ENCODE measurements at places on chromosomes 5 and 9.

DNA sequence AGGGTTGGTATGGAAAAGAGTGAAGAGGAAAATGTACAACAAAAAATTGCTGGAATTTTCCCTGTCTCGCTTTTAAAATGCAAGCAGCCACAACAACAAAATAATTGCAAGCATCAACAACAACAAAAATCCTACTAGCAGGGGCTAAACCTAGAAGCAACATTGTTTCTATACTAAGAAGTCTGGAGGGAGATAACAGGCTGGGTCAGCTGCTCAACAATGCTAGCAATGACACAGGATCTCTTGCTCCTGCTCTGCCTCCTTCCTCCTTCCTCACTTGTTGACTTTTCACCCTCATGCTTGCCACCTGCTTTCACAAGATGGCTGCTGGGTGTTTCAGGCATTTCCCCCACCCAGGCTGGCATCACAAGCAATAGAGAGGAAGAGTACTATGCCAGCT, 7.6 kb upstream of the AOPEP start:
- no peak for DNase-seq

DNA sequence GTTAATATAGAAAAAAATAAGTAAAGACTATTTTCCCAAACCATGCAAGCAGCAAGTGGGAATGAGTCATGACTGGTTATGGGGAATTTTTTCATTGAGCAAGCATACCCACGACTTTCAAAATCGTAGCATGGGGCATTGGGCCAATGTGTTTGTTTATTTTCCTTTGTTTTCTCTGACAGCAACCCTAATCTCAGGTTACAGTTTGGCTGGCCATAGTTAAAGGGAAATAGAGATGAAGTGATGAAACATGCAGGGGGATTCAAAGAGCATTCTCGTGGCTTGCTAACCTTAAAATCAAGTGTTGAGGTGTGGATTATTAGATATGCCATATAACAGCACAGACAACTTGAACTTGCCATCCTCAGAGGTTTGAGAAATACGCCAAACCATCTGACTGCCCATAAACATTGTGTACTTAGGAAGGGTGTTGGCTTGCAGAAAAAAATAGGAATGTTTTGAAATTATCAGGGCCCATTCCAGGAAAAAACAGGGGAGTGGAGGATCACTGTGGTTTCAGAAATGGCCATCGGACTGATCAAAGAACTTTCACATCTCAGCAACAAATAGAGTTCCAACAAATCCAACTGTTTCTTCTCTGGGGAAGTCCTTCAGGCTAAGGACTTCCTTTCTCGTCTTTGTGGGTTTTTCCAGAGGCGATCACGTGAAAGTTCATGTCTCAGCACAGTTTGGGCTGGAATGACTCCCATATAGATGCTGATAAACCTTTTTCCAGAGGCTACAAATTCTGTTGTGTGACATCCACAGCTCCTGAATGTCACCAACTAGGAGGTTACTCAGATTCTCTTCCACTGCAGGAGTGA, 259.1 kb downstream of the SYK start:
- no peak for DNase-seq

DNA sequence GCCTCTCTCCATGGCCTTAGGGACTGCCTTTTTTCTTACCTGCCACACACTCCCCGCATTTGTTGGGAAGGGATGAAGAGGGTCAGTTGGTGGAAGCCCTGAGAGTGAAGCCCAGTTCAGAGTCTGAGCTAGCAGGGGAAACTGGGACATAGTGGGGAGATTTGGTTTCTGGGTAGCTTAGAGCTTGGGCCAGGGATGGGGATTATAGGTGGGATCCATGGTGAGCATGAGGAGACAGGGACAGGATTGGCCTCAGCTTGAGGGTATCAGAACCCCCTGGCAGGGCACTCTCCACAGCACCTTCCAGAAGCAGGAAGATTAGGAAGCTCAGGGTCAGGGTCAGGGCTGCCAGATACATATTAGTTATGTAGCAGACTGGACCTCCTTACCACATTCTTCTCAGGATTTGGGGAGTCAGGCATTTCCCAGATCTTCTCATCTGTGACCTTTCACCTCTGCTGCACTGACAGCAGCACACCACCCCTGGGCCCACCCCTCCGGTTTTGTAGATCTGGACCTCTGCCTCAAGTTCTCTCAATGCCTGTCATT, 17.9 kb downstream of the OR13J1 start:
- DNase-seq: no peak

GRCh38 chr5:4700069-4700468, 440.1 kb upstream of the ADAMTS16 start:
- DNase-seq: peak; percentile 17

GRCh38 chr9:100186356-100186755, 87.3 kb downstream of the INVS start:
- DNase-seq: no peak

DNA sequence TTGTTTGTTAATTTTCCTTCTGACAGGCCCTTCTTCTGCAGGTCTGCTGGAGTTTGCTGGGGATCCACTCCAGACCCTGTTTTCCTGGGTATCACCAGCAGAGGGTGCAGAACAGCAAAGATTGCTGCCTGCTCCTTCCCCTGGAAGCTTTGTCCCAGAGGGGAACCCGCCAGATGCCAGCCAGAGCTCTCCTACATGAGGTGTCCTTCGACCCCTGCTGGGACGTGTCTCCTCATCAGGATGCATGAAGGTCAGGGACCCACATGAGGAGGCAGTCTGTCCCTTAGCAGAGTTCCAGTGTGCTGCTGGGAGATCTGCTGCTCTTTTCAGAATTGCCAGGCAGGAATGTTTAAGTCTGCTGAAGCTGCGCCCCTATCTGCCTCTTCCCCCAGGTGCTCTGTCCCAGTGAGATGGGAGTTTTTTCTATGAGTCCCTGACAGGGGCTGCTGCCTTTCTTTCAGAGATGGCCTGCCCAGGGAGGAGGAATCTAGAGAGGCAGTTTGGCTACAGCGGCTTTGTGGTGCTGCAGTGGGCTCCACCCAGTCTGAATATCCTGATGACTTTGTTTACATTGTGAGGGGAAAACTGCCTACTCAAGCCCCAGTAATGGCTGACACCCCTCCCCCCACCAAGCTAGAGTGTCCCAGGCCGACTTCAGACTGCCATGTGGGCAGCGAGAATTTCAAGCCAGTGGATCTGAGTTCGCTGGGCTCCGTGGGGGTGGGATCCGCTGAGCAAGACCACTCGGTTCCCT, 772.0 kb upstream of the FAM174A start:
- no peak for DNase-seq

DNA sequence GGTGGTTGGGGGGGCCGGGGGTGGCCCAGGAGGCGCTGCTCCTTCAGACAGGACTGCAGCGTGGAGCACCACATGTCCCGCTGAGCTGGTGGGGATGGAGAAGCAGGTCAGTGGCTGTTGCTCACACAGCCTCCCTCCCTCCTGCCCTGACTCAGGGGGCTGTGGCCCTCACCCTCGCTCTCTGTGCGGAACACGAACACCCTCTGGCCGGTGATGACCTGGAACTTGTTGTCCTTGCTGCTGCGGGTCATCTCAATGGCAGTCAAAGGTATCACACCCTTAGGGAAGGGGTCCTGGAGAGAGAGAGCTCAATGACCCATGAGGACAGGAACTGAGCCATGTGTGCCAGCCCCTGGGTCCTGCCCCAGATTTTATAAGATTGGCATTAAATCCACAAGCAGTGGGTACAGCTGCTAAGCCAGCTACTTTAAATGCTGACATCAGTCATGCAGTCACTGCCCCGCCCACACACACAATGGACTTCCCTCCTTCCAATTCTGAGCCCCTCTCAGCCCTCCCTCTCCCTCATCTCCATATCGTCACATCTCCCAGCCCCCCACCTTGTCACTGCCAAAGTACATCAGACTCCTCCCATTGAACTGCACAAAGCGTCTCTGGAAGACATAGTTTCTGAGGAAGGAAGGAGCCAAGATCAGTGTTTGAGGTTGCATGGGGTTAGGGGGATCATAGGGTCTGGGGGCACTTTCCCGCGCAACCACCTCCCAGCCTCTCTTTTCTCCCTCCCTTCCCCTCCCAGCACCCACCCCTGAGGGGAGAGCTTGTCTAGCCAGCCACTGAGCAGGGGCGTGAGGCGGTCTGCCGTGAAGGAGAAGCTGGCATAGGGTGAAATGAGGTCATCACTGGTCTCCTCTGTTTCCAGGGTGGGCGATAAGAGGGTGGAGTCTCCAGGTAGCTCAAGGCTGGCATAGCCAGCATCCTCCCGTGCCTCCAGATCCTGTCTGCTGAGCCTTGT, 8.9 kb downstream of the ARAP3 start:
- no peak for DNase-seq

GRCh38 chr9:79917421-79917820, 345.7 kb downstream of the TLE4 start:
- DNase-seq: peak; percentile 12

GRCh38 chr5:172224996-172225395, 31.0 kb downstream of the EFCAB9 start:
- no peak for DNase-seq

GRCh38 chr5:26674846-26675245, 363.5 kb downstream of the CDH9 start:
- DNase-seq: no peak

- no peak for DNase-seq
These were observed 47.9 kb downstream of the RNF180 start for GRCh38 chr5:64213531-64213930.

DNA sequence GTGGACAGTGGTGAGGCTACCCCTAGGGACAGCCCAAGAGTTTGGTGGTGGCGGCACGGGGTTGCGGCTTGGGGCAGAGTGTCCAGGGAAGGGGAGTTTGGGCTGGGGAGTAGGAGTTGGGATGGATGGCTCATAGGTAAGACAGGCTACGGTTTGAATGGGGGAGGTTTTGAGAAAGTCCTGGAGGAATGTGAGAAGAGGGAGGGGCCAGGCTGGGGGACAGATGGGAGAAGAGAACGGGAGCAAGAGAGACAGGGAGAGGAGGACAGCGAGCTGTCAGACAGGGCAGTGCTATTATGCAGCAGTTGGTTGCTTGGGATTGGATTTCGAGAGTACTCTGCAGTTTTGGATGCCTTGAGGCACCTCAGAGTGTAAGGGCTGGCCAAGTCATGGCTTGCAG, 24.5 kb downstream of the PSD2 start:
- DNase-seq: no peak

DNA sequence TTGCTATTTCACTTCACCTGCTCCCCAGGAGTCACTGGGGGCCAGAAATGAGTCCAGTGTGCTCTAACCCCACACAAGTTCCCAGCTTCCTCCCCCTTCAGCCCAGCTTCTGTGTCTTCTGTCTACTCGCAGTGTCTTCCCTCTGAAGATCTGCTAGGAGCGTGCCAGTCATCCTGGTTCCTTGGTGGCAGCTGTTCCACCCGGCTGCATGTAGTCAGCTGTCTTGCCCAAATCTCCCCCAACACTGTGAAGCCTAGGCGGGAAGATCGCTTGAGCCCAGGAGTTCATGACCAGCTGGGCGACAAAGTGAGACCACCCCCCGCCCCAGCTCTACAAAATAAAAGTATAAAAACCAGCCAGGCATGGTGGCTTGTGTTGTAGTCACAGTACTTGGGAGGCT, 154.0 kb downstream of the GDNF start:
- DNase-seq: no peak

GRCh38 chr9:96448546-96449170, 1.3 kb upstream of the HABP4 start:
- no peak for DNase-seq

DNA sequence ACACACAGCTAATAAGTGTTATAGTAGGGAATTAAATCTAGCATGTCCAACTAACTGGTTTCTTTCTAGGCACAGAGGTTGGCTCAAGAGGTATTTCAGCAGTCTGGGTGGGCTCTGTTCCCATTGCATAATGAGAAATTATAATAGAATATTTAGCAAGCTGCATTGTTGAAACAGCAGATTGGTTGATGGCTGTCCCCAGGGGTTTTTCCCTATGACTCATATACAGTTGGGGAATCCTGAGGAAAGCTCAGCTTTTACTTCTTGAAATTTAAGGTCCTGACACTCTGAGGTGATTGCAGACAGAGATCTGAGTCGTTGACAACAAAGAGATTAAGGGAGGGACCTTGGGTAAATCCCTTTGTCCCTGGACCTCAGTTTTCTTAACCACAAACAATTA, 38.3 kb upstream of the TNFSF8 start:
- DNase-seq: no peak

- DNase-seq: no peak
These were observed 90.2 kb upstream of the FAM174A start for GRCh38 chr5:100444961-100445360.

DNA sequence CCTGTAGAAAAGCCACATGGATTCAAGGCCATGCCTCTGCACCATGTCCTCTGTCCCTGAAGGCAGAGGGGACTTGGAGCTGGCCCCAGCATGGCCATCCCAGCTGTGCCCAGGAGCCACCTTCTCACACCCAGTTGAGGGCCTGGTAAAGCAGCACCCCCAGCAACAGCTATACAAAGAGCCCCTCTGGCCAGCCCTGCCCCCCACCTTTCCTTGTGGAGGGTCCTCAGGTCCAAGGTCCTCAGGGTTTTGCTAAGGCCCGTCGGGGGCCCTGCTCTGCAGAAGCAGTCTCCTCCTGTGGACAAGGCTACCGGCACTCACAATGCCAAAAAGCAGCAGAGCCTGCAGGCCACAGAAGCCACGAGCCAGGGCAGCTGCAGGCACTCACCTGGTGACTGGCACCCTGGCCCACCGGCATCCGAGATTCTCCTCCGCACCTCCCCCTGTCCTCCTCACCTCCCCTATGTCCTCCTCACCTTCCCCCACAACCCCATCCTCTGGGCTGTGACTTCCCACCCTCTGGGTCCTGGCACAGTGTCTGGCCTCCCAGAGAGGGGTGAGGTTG, 39.9 kb upstream of the LPCAT1 start:
- DNase-seq: no peak

GRCh38 chr9:129108805-129109536, 1.6 kb downstream of the CRAT start:
- DNase-seq: no peak

GRCh38 chr5:11037080-11037479, 276.0 kb upstream of the DAP start:
- no peak for DNase-seq
